H1 (cell line): ENCODE measurements at places on chromosomes 1 and 21.

DNA sequence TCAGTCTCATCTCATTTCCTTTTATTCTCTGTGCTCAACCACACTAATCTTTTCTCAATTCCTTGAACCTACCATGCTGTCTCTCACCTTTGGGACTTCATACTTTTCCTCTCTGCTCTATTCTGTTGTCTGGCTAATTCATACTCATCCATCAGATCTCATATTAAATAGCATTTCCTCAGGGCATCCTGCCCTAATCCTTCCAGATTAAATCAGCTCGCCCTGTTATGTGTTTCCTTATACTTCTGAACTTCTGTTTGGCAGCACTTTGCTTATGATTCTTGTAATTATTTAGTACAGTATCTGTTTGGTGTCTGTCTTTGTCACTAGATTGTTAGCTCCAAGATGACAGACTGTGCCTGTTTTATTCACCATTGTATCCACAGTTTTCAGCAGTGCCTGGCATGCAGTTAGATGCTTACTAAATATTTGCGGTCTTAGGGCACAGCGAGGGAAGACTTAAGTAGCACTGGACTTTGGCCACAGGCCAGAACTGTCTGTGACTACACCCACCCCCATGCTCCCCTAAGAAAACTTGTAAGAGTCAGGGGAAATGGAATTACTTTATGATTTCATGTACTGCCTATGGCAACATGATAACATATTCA lies 9.9 kb upstream of the CAP1 start:
- DNase-seq = no peak

GRCh38 chr1:152824964-152825363 lies 2.3 kb upstream of the LCE1A start:
- no peak for DNase-seq

- DNase-seq = no peak
Measured at GRCh38 chr1:241356187-241356518, 852 bp downstream of the RGS7 start.

- DNase-seq = peak; percentile 98
Measured at GRCh38 chr1:223129229-223129901, 13.7 kb downstream of the TLR5 start.

- no peak for DNase-seq
Measured at GRCh38 chr1:112373806-112374205, 22.2 kb upstream of the CTTNBP2NL start.

GRCh38 chr1:29096231-29096886 lies 27.3 kb downstream of the TMEM200B start:
- no peak for DNase-seq

DNA sequence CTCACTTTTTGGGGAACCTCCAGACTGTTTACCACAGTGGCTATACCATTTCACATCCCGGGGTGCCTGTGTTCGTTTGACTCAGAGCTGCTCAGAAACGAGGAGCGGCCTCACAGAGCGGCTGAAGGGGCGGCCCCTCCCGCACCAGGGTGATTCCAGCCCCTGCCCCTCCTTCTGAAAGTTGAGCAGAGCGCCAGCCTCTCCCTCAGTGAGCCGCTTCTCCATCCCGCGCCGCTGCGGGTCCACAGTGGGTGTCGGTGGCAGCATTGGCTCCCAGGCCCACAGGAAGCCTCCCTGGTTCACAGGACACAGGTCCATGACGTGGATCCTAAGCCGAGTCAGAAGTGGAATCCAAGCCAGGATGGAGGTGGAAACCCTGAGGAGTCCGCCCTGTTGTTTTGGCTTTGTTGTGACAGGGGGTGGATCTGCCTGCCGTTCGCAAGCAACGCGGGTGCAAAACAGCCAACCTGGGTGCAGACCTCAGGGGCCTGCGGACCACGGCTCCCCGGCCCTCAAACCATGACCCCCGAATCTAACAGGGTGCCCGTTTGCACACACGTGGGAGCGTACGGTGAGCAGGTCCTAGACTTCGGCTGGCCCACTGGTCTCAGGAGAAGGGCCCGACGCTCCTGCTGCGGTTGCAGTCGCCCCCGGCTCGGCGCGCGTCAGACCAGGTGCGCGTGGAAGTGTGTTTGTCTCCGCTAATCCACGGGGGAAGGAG lies 186.8 kb upstream of the ARHGEF16 start:
- no peak for DNase-seq

DNA sequence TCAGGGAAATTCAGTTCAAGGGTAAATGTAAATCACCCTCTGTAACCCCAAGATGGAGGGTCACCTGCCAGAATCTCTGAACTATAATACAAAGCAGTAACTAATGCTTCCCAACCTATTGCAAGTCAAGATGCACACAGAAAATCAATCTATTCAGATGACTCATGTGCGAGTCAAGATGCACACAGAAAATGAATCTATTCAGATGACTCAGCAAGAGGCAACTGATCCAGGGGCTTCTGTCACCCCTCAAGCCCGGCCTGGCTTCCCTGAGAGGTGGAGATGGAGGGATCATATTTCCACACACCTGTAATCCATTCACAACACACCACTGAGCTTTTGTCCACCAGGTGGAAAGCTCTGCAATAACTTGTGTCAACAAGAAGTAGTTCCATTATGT lies 17.4 kb upstream of the HIVEP3 start:
- no peak for DNase-seq

DNA sequence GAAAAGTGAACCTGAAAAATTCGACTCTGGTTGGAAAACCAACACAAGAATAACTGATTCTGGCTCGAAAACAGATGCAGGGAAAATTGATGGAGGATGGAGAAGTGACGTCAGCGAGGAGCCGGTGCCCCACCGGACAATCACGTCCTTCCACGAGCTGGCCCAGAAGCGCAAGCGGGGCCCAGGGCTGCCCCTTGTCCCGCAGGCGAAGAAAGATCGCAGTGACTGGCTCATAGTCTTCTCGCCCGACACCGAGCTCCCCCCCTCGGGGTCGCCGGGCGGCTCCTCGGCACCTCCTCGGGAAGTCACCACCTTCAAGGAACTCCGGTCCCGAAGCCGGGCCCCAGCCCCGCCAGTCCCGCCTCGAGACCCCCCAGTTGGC lies 1.9 kb downstream of the RUSC1 start:
- DNase-seq = peak; percentile 73

DNA sequence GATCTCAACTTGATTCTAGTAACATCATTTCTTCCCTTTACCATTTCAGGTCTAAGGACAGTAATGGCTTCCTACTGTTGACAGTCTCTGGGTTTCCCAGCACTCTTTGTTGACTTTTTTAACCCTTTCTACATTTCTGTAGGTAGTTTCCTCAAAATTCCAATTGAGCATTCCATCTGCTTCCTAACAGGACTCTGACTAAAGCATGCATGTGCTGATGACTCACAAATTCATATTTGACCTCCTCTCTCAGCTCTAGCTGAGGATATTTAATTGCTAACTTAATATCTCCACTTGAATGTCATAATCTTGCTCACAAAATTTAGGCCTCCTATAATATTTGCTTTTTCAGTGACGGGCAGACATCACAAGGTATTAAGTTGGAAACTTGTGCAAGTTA lies 93.3 kb upstream of the ZNHIT6 start:
- no peak for DNase-seq

DNA sequence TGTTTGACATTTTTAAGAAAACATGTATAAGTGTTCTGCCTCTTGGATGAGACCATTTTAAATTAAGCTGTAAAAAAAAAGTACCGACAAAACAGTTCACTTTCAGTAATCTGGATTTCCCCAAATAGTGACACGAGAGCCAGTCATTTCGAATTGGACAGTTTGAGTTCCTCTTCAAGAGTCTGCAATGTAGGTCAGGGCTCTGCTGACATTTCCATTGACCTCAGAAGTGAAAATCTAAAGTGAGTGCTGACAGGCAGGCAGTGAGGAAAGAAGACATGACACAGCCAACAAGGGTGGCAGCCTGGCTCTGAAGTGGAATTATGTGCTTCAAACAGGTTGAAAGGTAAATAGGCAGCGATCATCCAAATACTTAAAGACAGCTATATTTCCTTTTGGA lies at the start of gene IL23R:
Gene IL23R (plus strand): TSS at position 259 of the 400 bp plus-strand sequence. CDS start 1,667 bp downstream, outside the sequence.
- DNase-seq = no peak

DNA sequence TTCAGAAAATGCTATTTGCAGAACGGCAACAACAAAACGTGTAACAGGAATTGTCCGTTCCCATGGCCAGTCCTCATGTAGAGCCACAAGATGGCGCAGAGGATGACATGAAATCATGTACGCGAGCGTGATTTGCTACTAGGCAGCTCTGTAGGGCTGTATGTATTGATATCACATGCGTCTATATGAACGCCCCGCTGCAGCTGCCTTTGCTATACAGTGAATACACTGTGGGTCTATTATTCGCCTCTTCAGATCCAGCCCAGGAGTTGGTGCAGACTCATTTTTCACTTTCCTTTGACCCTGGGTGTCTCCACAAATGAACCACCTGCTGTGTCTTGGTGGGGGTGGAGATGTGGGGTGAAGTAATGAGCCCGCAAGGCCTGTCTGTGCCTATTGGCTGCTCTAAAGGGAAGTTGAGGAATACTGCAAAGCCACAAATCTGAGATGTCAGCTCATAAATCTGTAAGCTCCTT lies 361.5 kb downstream of the KIF26B start:
- no peak for DNase-seq

DNA sequence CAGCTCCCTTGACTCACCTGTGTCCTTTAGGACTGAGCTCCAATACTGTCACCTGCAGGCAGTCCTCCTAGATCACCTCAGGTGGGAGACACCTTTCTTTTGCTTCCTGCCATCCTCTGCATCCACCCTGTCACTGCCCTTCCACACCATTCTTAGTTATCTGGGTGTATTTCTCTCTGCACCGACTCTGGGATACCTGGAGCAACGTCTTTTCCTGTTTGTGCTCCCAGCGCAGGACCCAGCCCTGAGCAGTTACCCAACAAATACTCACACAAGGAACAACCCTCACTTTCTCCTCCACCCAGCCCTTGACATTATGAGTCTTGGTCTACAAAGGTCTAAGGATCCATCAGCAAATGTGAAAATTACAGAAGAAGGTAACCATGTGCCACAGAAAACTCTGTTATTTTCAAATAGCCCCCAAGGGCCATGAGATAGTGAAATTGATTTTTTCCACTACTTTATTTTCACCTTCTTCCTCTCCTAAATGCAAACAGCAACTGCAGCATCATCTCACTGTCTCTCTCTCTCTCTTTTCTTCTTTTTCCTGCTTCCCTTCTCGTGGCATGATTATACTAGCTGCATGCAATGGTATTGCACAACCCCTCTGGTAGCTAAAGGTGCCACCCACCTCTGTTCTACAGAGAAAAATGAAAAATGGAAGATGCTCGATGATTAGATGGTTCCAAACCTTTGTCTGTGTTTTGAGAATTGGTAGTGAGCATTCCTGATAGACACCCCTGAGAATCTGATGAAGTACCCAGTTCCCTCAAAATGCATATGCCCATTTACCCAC lies 89.0 kb downstream of the MIS18A start:
- DNase-seq = no peak

GRCh38 chr1:97877307-97877706 lies 43.5 kb downstream of the DPYD start:
- no peak for DNase-seq

DNA sequence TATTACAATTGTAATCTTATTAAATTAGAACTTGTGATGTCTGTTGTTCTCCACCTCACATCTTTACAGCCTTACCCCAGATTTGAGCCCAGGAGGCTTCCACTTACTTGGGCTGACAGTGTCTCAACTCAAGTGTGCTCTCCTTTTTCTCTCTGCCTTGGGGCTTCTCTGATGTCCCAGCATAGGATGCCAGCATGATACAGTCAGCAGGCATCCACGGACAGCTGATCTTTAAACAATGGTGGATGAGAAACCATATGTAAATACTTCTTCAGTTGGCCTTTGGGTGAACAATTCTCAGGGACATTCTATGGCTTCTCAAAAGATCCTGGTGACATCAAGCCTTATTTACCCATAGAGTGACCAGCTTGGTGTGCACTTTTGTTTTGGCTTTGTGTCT lies 107.6 kb upstream of the GORAB start:
- no peak for DNase-seq

DNA sequence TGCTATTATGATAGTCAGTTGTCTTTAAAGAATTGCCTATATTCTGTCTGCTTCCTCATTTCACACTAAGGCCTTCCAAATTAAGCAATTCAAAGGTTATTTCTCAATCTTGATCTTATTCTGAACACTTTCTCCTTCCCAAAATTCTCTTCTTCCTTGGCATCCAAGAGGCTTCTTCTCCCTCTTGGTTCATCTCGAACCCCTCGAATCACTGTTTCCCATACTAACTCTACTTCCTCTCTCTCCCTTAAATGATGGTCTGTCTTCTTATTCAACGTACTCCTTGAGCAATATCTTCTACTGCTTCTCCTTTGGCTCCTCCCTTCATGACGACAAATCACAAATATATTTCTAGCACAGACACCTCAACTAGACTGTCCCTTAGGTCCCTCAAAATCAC lies 4.5 kb downstream of the COPA start:
- DNase-seq = no peak

DNA sequence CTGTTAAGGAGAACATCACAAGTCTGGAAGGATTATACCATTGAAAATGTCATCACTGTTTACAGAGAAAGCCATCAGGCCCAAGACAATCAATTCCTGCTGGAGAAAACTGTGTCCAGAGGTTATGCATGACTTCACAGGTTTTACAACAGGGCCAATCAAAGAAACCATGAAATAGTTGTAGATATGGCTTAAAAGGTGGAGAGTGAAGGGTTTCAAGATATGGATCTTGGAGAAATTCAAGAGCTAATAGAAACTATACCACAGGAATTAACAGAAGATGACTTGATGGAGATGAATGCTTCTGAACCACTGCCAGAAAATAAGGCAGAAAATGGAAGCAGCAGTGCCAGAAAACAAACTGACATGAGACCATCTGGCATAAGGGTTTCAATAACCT lies 30.2 kb downstream of the USP1 start:
- DNase-seq = no peak

DNA sequence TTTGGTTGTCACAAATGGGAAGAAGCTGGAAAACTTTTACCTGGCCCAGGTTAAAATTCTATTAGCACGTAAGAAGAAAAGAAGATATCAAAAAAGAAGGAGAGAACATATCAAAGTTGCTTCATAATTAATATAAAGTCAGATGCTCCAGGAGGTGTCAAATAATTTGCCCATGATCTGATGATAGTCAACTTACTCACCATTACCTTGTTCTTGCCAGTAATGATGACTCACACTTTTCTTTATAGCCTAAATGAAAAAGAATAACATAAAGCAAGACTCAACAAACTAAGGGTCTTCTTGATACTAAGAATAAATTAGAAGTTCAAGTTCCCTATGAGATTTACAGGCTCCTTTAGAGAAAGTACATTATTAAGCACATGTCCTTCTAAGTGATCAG lies 580.4 kb downstream of the TTLL7 start:
- DNase-seq = no peak
